ENCODE measurements at places on chromosomes 7 and 10.
A peak's percentile ranks its signal among the peaks of the same experiment; 100 is the strongest.

GRCh38 chr7:135966341-135967043 lies 10.7 kb downstream of the MTPN start:
- DNase-seq, result no peak

- DNase-seq, result peak; percentile 91
These were observed at the start of gene METTL27 for GRCh38 chr7:73842067-73842976. TSS of gene METTL27 (minus strand) at chr7:73842516. CDS start at chr7:73842140, 376 bp downstream.

- no peak for DNase-seq
These were observed 312.4 kb upstream of the CDC14C start for GRCh38 chr7:48611993-48612392.

GRCh38 chr10:117197189-117197588 lies at the start of gene KCNK18:
TSS of gene KCNK18 (plus strand) at chr10:117197489. CDS start at chr10:117197489, 0 bp downstream.
- no peak for DNase-seq

DNA sequence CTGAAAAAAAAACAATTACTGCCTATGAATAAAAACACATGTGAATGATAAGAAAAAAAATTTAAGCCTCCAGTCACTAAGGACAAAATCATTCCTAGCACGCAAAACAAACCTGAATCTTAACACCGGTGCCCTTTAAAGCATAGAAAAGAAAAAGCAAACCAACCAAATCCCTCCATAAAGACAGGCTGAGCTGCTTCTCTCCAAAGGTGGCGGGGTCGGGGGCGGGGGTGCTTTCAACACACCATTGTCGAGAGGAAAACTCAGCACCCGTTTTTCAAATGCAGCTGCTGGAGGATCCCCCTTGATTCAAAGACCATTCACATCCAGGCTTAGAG lies 1.4 kb downstream of the ST8SIA6 start:
- DNase-seq, result no peak

DNA sequence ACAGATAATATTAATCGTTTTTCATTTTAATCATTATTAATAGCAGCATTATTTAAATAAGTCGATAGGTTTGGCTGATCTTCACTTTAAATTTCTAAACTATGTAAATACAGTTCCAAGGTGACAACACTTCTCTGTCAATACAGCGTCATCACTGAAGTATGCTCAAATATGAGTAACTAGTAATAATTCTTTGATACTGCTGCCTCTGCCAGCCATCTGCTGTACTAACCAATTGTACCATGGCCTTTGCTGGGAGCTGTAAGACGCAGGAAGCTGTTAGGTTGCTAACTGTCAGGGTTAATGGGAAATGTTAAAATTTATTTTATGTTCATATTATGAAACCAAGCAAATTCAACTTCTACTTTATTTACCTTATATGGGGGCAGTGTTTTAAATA lies 1650.5 kb upstream of the LRRTM3 start:
- no peak for DNase-seq

- no peak for DNase-seq
These were observed 132.6 kb downstream of the ELMO1 start for GRCh38 chr7:37315772-37316715.

GRCh38 chr7:152851326-152851725 lies 91.8 kb downstream of the ACTR3B start:
- DNase-seq, result no peak

GRCh38 chr7:110677405-110677804 lies 413.5 kb upstream of the LRRN3 start:
- no peak for DNase-seq

GRCh38 chr10:97278491-97278989 lies 13.9 kb downstream of the ARHGAP19 start:
- peak; percentile 8 for DNase-seq

DNA sequence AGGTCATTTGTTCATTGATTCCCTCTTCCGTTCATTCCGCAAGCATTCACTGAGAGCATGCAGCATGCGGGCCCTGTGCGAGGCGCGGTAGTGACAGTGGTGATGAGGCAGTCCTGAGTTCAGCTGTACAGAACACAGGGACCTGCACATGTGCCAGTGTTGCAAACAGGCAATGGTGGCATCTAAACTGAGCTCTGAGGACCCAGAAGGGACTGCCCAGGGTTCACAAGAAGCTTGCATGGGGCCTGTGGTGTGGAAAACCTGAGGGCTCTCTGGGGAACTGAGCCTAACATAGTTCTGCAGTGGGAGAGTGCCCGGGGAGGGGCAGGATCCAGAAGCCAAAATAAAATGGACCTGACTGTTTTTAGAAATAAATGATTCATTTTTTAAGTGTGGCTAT lies 13.2 kb downstream of the ZNF488 start:
- no peak for DNase-seq

DNA sequence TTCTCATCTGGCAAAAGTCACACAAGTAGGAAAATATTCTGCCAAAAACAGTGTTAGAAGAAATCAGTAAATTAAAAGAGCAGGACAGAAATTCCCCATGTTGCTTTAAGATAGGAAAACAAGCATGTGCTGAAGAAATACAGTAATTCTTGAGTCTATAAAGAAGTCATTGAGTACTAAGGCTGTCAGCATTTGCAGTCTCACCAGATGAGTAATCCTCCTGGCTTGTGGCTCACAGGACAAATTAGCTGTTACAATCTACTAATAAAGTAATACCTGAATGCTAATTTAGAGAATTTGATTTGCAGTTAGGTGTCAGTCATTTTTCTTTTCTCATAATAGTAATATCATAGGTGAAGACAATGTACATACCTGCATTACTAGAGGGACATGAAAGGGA lies 1158.9 kb upstream of the CELF2 start:
- no peak for DNase-seq

DNA sequence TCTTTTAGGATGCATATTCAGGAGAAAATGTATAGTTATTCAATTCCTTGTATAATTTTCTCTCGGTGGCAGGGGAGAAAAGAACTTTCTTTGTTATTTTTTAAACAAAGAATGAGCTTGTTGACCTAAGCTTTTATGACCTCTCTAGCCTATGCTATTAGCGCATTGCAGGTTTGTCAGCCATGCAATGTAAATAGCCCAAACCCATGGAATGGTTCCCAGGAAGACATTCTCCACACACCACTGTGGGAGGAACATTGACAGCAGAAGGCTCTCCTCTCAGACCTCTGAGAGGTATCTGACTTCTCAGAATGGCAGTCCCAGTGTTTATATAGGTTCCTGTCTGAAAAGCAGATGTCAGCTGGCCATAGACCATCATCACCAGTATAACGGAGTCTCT lies 19.6 kb upstream of the AGBL3 start:
- DNase-seq, result peak; percentile 1

- no peak for DNase-seq
These were observed 23.6 kb downstream of the BEND7 start for GRCh38 chr10:13505052-13505680.

DNA sequence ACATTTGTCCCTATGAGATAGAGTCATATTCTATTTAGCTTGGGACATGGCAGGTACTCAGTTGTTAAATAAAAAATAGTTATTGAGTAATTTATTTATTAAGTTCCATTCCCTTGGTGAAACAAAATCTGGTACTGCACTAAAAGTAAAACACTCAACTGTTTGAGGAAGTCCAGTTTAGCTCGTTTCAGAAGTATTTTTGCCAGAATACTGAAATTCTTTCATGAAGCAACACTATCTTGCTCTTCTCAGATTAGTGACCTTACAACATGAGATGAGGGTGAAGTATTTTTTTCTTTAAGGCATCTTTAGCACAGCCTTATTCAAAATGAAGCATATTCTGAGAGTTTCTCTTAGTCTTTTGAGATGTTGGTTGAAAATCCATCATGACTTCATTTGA lies 106.0 kb downstream of the ZNF365 start:
- no peak for DNase-seq

GRCh38 chr7:10643545-10643944 lies 330.1 kb upstream of the PHF14 start:
- DNase-seq, result no peak

DNA sequence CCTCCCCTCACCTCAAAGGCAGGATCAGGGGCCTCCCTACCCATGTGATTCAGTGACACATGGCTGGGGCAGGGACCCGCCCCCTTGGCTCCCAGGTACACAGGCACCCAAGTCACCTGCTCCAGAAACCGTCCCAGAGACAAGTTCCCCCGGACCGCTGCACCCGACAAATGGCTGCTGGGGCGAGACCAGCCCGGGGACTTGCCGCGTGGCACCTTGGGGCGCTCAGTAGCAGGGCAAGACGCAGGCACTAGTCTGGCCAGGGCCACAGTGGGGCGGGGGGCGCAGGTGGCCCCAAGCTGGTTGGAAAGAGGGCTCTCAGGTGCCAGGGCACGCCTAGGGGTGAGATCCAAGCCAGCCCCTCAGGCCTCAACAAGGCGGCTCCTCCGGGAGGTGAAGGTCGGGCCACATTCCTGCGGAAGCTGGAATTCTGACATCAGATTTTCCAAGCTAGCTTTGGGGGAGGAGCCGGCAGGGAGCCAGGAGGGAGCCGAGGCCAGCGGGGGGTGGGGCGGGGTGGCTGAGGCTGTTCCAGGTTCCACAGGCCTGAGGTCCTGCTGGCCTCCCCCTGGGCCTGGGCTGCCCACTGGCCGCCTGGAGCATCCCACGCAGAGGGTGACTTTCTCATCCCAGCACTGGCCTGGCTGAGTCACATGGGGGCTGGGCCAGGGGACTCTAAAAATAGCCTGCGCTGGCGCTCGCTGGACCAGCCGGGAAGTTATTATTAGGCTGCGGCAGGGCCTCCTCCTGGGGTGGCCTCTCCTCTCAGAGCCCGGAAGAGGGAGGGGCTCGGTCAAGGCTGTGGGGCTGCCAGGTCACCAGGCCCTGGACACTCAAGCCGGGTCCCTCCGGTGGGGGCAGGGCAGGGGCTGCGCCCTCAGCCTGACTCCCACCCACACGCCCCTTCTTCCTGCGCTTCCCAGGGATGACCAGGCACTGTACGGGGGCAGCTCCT lies 20.5 kb upstream of the INPP5A start:
- DNase-seq, result no peak

DNA sequence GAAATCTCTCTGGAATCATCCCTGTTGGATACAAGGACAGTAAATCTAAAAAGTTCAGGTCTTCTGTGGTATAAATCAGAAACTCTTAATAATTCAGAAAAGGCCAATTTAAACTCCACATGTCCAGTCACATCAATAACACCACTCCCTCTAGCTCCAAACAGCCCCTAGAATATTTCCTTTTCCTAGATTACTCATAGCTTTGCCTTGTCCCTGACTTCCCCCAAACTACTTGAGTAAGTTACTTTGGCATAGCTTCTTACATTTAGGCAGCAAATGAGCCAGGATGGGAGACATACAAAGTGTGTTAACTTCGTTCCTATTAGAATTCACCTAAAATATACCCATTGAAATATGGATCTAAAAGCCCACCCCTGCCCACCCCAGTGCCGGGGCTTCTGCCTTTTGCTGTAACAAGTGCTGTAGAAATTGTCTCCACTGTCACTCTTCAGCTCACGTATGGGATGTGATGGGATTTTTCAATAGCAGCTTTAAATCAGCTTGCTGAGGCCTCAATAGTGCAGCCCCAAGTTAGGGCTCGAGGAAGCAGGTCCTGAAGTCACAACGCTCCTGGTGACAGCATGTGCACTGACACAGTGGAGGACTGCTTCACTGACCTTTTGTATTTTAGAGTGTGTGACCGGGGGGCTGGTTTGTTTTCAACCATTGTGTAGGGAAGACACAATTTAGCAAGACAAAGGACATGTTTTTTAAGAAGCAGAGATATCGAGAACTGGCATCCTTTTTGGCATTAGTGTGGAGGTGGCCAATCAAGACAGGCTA lies 218.2 kb upstream of the KMT2E start:
- DNase-seq, result no peak

DNA sequence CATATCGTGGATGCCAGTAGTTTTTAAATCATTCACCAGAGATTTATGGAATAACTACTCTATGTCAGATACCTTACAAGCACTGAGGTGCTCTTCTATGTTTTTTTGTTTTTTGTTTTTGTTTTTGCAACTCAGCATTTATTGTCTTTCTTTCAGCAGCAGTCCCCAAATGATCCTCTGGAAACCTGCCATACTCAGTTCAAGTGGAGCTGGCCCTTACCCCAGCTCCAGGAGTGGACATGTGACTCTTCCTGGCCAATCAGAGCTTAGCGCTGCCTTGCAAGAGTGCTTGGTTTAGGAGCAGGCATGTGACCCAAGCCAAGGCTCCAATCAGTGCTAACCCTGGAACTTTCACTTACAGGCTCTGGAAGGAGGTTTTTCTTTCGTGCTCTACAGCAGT lies 356.6 kb upstream of the ZMIZ1 start:
- peak; percentile 63 for DNase-seq

DNA sequence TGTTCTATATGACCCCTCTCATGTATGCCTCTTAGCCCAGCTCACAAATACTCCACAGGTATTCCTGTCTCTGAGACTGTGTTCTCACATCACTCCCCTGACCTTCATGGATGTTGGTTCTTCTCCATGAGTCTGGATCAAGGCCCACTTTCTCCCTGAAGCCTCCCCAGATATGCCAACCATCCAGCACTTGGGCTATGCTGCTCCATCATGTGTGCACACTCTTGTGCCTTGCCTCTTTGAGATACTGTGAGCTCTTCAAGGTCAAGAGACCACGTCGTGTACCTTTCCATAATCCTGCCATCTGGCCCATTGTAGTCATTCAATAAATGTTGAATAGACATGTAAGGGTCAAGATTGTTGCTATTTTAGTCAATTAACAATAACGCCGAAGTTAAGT lies 30.1 kb upstream of the TM9SF3 start:
- no peak for DNase-seq

GRCh38 chr7:129161524-129162225 lies 17.2 kb downstream of the TSPAN33 start:
- DNase-seq, result no peak

- no peak for DNase-seq
These were observed 28.1 kb upstream of the NFKB2 start for GRCh38 chr10:102367441-102367840.

GRCh38 chr10:43902842-43903241 lies 254.2 kb upstream of the ZNF32 start:
- DNase-seq, result no peak

- DNase-seq, result no peak
These were observed 271.7 kb downstream of the ARHGAP12 start for GRCh38 chr10:31656851-31657433.

Measured in NCI-H1105 (cell line).